Posterior vena cava (tissue), 2 donors: ENCODE measurements at places on chromosomes 13 and 19. TPM values are rescaled to one million over a fixed set of nuclear protein-coding genes. Genes with fewer than 3 reads are reported as not detected.

DNA sequence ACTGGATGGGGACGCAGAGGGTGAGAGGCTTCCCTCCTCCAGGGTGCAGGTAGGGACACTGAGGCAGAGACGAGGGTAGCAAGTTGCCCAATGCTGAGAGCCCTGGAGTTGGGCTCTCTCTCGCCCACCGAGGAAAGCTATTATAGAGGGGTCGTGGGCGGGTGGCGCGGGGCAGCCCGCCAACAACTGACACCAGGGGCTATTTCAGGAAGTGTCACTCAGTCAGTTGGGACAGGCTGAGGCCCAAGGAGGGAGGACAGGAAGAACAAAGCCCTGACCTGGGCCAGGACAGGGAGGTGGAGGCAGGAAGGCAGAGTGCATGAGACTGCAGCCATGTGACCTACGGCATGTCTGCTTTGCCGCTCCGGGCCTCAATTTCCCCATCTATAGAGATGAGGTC, 29.9 kb downstream of the TINCR start:
- no peak for DNase-seq

ZNF844 gene
- 7.8 TPM for total RNA-seq

DNA sequence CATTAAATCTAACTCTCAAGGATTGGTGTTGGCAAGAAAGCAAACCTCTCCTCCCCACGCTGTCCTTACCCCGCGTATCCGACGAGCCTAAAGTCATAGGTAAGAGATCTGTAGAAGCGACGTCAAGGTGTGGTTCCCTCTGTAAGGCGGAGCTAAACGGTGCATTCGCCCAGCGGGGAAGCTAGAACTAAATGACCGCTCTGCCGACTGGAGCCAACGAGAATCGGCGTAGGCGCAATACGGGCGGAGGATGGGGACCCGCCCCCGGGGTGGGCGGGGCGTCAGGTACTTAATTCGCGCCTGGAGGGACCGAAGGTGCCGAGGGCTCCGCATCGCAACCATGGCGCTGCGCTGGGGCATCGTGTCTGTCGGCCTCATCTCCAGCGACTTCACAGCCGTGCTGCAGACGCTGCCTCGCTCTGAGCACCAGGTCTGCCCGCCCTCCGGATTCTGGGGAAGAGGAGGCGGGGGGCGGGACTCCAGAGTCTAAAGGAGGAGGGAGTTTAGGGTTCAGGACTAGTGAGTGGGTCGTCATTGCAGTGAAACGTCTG, at the start of gene DHDH:
DHDH (plus strand) TSS at position 318 of the 551 bp plus-strand sequence; CDS start at position 341, 23 bp downstream.
- DNase-seq, result peak; percentile 85

DNA sequence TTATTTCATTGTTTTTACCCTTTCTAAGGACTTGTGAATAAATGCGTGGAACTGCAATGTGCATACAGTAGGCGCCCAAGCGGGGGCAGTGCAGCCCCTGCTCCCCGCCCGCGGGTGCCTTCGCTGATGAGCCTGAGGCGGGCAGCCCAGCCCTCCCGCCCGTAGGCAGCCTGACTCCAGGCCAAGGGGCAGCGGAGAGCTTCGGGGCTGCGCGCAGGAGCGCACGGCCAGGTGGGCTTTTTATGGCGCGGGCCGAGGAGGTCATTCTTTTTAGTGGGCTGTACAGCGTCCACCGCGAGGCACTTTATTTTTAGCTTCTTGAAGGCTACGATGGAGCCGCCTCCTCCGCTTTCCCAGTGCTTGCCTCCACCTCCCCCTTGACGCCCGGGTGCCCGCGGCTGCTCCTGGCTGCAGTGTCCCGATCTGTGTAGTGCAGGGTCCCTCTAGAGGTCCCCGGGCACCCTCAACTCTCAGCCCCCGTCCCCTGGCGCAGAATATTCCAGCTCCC, 60.5 kb downstream of the CCNE1 start:
- DNase-seq, result peak; percentile 79

- DNase-seq, result no peak
These were observed 15.2 kb upstream of the CEBPA start for GRCh38 chr19:33317517-33317916.

GRCh38 chr13:31369213-31369612, 169.4 kb downstream of the B3GLCT start:
- DNase-seq, result no peak

DNA sequence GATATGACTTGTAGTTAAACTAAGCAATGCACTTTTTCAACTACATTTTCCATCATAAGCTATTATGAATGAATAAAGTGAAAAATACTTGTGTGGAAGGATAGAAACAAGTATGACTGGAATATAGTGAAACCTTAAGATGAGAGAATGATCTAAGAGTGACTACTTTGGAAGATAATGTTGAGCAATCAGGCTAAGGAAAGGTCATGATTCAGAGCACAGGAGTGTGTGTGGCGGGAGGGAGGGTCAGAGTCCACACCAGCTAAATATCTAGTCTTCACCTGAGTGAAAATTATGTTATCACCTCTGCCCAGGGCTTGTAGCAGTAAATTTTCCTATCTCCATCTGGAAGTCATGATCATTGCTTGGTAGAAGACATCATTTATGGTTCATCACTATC, 833.4 kb upstream of the ATXN8OS start:
- no peak for DNase-seq

GRCh38 chr19:6322284-6322683, 11.1 kb downstream of the ACER1 start:
- DNase-seq, result no peak

DNA sequence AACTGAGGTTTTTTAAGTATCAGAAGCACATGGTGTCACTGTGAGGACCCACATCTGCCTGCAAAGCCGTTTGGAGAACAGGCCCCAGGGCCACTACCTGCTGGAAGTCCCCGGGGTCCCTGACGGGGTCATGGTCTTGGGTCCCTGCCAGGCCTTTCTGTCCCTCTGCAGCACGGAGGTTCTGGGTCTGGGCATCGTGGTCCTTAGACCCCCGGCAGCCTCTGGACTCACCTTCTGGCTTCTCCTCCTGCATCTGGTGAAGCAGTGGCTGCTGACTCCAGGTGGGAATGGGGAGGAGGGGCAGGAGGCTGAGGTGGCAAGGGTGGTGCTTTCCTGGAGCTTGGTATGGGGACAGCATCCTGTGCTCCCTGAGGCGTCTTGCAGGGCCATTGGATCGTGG, 198.6 kb downstream of the TEX29 start:
- DNase-seq, result no peak

LEUTX gene
- total RNA-seq, result not detected

KLK3 gene
- not detected for total RNA-seq

DNA sequence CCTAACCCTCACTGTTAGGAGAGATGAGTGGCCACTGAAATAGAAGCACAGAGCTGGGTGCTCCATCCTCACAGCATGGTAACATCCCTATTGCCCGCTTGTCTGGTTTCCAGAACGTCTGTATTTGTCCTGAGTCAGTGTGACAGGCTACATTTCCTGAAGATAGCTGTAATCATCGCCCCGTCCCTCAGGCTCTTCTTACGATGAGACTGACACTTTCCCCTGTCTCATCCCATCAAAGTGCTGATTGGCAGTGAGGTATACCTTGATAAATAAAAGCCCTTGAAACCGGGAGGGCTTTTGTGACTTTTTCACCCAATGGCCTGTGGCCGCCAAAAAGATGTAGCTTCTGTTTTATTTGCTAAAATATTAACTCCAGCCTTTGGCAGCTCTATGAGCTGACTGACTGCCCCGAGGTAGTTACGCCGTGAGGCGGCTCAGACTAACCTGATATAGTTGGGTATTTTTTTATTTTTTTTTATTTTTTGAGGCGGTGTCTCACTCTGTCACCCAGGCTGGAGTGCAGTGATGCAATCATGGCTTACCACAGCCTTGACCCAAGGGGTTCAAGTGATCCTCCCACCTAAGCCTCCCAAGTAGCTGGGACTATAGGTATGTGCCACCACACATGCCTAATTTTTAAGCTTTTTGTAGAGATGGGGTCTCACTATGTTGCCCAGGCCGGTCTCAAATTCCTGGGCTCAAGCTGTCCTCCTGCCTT, 5.7 kb upstream of the LRRC4B start:
- DNase-seq, result peak; percentile 42

DNA sequence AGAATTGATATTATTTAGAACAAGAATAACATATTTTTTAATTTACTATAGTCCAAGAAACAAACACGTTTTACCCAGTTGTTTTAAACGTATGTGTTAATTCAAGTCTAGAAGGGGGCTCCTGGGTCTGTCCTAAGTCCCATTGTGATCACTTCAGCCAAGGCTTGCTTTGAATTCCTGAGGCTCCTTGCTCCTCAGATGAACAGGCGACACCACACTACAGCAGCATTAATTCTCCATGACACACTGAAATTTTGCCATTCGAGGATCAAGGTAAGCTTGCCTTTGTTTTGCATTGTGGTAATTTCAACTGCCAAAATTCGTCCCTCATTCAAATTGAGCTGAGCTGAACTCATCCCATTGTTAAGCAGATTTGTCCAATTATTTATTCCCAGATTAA, 1442.6 kb downstream of the SLITRK5 start:
- no peak for DNase-seq

DNA sequence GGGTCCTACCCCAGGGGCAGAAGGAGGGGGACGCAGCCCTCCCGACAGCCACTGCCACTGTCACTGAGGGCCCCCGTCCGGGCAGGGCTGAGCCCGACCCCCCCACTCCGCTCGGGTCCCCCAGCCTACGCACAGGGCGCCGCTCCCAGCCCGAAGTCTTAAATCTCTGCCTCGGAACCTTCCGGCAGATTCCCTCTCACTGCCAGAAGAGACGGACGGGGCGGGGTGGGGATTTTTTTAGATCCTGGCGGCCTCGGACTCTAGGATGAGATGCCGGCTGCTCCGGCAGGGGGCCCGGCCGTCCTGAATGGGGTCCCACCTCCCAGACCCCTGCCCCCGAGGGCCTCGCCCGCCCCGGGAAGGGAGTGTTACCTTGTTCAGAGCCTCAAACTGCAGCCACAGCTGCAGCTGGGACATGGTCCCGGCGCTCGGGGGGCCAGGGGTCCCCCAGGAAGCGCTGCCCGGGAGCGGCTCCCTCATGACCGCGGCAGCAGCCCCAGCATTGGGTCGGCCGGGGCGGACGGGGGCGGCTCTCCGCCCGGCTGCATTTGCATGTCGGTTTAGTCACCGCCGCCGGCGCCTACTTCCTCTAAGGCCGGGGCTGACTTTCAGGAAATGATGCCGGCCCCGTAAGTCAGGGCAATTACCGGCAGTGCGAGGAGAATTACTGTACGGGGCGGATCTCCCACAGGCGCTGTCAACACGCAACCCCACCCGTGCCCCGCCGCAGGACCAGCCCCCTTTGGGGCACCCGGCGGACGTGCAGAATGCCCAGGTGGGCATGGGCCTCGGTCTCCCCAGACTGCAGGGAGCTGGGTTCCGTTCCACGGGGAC, 28.1 kb downstream of the GPX4 start:
- DNase-seq, result peak; percentile 99

- peak; percentile 87 for DNase-seq
These were observed 709 bp downstream of the DPP9 start for GRCh38 chr19:4722671-4723594.

DNA sequence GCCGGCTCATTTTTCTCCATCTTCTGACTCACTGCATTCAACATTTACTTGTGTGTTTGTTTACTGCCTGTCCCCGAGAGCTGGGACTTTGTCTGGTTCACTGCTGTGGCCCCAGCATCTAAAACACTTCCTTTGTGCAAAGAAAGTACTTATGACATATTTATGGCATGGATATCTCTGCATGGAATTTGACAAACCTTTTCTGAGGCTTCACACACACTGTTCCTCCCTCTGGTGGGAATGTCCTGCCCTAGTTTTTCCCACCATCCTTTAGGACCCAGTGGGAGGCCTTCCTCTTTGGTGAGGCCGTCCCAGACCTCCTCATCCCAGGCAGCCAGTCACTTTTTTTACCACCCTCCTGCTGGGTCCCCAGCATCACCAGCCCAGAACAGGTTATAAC, 1.4 kb upstream of the SRRM5 start:
- no peak for DNase-seq

DNA sequence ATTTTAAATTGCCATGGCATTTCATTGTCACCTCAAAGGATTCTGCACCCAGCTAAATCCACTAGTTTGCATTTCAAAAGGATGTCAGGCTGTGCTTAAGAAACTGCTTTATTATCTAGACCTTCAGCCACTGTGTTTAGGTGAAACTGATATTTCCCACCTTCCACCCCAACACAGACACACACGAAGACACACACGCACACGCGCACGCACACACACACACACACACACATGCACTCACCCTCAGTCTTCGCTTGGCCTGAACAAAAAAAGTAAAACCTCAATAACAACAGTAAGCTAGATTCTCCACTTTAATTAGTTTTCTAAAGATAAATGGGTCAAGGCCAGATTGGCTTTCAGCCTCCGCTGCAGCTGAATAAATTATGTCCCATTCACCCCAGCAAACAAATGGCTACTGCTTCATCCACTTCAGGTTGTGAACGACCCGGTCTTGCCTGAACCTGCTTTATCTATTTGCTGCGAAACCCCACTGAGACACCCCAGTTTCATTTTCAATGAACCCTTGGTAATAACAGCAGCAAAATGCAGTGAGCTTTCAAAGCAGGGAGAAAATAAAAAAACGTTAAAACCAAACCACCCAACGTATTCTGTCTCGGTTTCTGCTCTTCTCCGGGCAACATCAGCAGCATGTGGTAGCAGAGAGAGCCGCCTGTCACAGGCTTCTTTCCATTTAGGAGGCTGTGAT, 166.8 kb downstream of the DCT start:
- no peak for DNase-seq

- no peak for DNase-seq
These were observed 1165.0 kb downstream of the SLITRK1 start for GRCh38 chr13:82717249-82717648.

DNA sequence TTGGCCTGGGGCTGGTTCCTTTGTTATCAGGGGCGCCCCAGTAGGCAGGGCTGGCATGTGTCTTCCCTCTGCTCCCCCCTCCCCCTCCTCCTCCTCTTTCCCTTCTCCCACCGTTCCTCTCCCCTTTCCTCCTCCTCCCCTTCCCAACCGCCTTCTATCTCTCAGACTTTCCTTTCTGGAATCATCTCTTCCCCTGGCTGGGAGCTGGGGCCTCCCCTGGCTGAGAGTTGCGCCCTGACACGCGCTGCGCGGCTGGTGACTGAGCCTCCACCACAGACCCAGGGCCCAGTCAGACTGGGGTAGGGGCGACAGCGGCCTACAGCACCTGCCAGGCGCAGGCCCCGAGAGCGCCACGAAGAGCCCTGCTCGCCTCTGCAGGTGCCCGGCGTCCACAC, 2.8 kb downstream of the PNMA8B start:
- DNase-seq, result no peak

ACER1 gene
- total RNA-seq, result not detected

TMED1 gene
- 15.4 TPM for total RNA-seq

- peak; percentile 83 for DNase-seq
These were observed 8.6 kb downstream of the KDM4B start for GRCh38 chr19:4977299-4978174.

C19orf81 gene
- not detected for total RNA-seq

- DNase-seq, result peak; percentile 76
These were observed 14.9 kb downstream of the ZIC5 start for GRCh38 chr13:99956473-99957349.
